ENCODE measurements at places on chromosomes 6 and 20.

DNA sequence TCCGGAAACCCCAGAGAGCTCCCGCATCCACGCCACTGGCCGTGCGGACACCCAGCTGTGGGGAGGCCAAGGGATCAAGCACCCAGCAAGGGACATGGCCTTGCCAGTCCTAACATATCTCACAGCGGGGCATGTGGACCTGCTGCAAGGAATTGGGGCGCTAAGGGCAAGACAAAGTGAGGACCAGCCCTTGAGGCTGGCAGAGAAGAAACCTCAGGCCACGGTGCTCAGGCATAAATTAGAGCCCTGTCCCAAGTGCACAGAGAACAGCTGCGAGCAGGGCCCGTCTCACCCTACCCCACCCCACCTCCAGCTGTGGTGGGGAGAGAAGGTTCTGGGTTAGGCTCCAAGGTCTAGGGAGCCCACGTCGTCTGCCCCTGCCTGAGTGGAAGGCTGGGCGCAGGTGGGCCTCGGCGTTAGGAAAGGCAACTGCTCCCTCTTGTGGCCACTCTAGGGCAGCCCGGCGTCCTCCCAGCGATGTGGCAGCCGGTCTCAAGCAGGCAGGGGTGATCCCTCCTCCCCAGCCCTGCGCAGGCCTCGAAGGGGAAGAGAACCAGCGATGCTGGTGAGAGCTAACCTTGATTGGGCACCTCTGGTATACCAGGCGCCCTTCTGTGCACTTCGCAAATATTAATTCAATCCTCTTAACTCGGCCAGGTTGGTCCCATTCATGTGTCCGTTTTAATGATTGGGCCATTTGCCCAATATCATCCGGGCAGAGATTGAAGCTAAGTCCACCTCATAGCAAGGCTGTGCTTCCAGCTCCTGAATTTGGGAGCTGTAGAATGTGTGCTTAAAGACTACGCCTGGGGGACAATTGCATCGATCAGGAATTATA lies 235.8 kb downstream of the NFATC2 start:
- DNase-seq: peak; percentile 84

GRCh38 chr20:11387189-11387754 lies 530.4 kb upstream of the BTBD3 start:
- no peak for DNase-seq

DNA sequence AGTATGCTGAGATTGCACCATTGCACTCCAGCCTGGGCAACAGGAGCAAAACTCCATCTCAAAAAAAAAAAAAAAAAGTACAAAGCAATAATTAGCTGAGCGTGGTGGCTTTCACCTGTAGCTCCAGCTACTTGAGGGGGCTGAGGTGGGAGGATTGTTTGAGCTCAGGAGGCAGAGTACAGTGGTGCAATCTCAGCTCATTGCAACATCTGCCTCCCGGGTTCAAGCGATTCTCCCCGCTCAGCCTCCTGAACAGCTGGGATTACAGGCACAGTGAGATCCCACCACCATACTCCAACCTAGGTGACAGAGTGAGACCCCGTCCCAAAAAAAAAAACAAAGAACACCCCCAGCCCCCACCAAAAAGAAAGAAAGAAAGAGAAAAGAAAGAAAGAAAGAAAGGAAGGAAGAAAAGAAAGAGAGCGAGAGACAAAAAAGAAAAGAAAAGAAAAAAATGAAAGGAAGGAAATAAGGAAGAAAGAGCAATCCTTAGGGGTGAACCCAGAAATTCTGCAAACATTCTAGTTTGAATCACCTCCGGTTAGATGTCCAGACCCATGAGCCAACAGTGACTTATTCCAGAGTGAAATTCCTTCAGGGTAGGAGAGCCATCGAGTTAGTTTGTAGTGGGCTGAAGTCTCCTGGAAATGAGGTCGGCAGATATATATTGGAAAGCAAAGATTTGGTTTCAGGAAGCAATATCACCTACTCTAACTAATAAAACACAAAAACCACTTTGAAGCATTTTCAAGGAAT lies 3.2 kb upstream of the RIPOR3 start:
- no peak for DNase-seq

GRCh38 chr20:4944518-4945313 lies 56.6 kb downstream of the SLC23A2 start:
- no peak for DNase-seq

DNA sequence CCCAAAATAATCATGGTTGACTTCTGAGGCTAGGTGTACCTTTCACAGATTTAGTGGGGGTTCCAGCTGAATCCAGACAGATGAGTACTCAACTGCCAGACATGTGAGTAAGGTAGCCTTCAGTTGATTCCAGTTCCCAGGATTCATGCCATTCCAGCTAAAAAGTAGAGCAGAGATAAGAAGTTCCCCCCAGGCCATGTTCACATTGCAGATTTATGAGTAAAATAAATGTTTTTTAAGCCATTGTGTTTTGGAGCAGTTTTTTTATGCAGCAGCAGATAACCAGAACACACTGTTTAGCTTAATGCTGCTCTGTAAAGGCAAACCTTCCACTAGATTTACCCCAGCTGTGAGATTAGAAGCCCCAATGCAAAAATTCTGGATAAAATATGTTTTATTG lies 245.0 kb downstream of the RFPL4B start:
- no peak for DNase-seq
